ENCODE measurements at places on chromosomes 5 and 9.

- no peak for DNase-seq
Observed at GRCh38 chr9:120910643-120911042, 16.0 kb downstream of the TRAF1 start.

GRCh38 chr9:131963072-131964030 lies 116.3 kb downstream of the MED27 start:
- DNase-seq, result no peak

GRCh38 chr9:6014670-6015270 lies 654 bp downstream of the RANBP6 start:
- DNase-seq, result no peak

- no peak for DNase-seq
Observed at GRCh38 chr5:68593211-68593671, 377.7 kb downstream of the PIK3R1 start.

DNA sequence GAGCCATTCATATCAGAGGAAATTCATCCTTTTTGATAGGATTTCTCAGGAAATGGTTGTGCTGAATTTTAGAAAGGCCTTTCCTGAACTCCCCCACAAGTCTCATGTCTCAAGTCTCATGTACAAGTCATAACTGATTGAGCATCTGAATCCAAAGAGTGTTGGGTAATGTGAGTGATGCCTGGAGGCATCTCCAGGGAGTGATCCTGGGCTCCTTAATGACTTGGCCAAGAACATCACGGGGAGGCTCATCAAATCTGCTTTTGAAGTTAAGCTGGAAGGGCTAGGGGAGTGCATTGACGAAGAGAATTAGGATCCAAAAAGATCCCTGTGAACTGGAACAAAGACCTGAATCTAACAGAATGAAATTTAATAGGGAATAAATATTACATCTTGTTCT lies 79.2 kb downstream of the MAST4 start:
- no peak for DNase-seq

GRCh38 chr5:96243203-96243602 lies 189.8 kb downstream of the PCSK1 start:
- no peak for DNase-seq

- no peak for DNase-seq
Observed at GRCh38 chr9:92920437-92920836, 26.9 kb upstream of the FGD3 start.

- no peak for DNase-seq
Observed at GRCh38 chr5:148853868-148854267, 27.5 kb downstream of the ADRB2 start.

DNA sequence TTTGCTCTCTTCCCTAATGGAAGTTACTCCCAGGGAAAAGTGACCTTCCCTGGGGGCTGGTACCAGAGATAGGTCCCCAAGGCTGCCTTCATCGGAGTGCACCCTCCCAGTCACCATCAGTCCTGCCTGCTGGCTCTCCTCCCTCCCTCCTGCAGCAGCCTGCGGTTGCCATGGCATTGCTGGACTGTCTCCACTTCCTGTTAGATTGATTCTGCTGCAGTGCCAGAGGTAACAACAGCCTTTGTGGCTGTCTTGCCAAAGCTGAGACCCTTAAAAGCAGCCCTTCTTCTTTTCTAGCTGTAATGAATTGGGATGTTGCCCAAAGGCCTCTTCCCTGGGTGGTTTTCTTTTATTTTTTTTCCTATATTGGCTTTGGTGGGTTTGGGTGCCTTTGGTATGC lies 78.1 kb upstream of the PRLR start:
- DNase-seq, result no peak

- DNase-seq, result no peak
Observed at GRCh38 chr9:22580788-22581187, 134.2 kb downstream of the DMRTA1 start.

DNA sequence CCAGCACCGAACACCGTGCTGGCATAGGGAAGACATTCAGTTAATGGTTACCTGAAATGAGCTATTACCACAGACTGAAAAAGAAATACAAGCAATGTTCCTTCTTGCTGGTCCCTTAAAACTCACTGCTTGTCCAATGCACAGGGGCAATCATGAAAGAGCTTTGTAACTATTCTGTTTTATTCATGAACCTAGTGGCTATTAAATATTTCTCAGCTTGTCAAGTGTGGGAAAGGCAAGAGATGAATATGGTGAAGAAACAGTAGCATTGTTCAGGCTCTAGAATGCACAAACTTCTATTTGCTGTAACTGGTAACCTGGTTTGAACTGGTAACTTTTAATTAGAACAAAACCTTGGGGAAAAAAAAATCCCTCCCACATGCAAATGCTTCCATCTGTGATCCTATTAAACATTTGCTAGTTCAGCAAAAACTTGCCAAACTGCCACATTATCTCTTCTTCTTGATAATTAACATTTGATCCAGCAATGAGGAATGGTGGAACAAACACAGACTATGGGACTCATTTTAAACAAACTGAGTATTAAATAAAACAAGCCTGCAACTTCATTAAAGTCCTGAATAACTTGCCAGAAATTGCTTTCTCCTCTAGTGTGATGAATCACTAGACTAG lies 36.1 kb downstream of the YIPF5 start:
- DNase-seq, result no peak

DNA sequence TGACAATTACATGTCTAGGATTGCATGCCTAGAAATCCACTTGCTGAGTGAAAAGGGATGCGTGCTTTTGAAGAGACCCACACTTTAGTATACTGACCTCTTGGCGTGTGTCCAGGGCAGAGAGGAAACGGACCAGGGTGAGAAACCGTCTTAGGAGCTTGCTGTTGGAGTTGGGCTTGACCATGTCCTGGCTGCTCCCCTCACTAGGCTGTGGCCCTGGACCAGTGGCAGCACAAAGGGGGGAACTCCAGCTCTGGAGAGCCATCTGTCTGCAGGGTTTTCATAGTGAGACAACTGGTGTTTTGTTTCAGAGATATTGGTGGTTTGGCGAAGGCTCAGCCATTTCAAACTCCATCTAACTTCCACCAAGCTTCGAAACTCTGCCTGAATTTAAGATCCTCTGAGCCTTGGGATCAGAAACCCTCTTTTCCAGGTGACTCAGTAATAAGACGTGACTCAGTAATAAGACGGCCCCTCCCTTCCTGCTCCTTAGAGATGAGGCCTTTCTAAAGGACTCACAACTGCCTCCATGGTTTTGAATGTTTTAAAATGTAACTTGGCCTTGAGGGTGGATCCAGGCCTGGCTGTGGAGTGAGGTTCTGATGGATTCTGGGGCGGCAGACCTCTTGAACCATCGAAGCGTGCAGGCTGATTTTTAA lies 165.8 kb downstream of the MELK start:
- no peak for DNase-seq

DNA sequence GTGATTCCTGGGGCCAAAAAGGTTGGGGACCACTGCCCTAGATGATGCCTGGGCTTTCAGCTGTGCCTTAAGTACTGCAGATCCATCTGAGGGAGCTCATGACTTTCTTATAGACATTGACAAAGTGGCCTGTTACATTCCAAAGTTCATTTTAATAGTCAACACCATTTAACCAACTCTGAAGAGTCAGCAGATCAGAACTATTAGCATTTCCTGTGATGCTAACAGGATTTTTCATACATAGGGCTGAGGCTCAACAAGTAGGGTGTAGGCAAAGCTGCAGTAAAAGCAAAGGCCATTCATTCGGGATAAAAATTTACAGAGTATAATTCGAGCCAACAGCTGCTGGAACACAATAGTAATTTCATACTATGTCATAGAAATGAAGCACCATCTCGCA lies 105.4 kb downstream of the LPAR1 start:
- no peak for DNase-seq

GRCh38 chr5:30092548-30092947 lies 1100.9 kb upstream of the CDH6 start:
- DNase-seq, result no peak

- DNase-seq, result no peak
Observed at GRCh38 chr9:95783426-95783975, 92.0 kb upstream of the ERCC6L2 start.

GRCh38 chr5:43312699-43313034 lies 545 bp downstream of the HMGCS1 start:
- no peak for DNase-seq

- DNase-seq, result no peak
Observed at GRCh38 chr5:158648631-158649030, 451.1 kb downstream of the EBF1 start.

GRCh38 chr5:96963267-96963666 lies 27.4 kb downstream of the LNPEP start:
- DNase-seq, result no peak

All from activated gamma-delta T cell treated with Interleukin-2 at 50 U/mL for 16 hours (primary cell).